ENCODE measurements at places on chromosomes 16 and 17. TPM values are rescaled to one million over a fixed set of nuclear protein-coding genes. Genes with fewer than 3 reads are reported as not detected.
A peak's percentile ranks its signal among the peaks of the same experiment; 100 is the strongest.

GRCh38 chr16:54957403-54958166 lies 26.9 kb downstream of the IRX5 start:
- H3K36me3 ChIP-seq = no peaks in the 10 kb centered on the region
- no peaks in the 10 kb centered on the region for H3K27me3 ChIP-seq
- no peaks in the 10 kb centered on the region for H3K4me1 ChIP-seq
- DNase-seq = peak; percentile 51

The MT1G gene
- total RNA-seq = not detected

DNA sequence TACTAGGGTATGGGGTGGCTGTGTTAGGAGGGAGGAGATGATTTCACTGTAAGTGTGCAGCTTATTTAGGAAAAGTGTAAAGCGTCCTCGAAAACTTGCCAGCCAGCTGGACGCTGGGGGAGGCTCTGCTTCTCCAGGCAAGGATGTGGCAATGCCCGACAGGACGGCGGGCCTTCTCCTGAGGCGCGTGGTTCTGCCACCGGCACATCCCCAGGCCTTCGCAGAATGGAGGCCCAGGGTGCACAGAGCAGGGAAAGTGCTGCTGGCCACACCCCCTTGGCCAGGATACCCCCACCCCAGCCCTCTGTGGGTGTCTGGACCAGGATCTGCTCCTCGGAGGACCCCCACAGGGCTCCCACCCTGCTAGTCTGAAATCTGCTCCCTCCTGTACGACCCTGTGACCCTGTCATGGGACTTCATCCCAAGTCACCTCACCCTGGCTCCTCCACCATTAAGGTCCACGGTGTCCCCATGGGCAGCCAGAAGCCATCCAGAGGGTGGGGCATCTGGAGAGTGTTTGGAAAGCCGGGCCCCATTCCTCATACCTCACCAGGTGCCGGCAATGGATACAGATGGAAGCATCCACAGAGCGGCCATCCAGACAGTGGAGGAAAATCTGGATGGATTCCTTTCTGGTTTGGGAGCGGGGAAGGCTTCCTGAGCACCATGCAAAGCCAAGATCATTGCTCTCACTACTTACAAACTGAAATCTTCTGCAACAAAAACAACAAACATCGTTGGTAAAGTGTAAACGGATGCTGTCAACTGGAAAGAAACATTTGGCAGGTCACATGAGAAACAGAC lies 9.2 kb upstream of the SRRM2 start:
- DNase-seq = no peak
- no peaks in the 10 kb centered on the region for H3K27me3 ChIP-seq
- no peak overlapping the region for H3K27ac ChIP-seq
- H3K4me1 ChIP-seq = no peaks in the 10 kb centered on the region

DNA sequence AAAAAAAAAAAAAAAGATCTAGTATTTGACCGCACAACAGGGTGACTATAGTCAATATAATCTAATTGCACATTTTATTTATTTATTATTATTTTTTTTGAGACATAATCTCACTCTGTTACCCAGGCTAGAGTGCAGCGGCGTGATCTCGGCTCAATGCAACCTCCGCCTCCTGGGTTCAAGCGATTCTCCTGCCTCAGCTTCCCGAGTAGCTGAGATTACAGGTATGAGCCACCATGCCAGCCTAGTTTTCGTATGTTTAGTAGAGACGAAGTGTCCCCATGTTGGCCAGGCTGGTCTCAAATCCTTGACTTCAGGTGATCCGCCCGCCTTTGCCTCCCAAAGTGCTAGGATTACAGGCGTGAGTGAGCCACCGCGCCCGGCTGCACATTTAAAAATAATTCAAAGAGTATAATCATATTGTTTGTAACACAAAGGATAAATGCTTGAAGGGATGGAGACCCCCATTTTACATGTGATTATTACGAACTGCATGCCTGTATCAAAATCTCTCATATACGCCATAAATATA lies 794 bp downstream of the ANKS3 start:
- H3K4me3 ChIP-seq = peak overlapping the region; percentile 83
- DNase-seq = no peak
- no peaks in the 10 kb centered on the region for H3K27me3 ChIP-seq
- no peaks in the 10 kb centered on the region for H3K36me3 ChIP-seq
- H3K4me1 ChIP-seq = peaks cover 12% of the 10 kb centered on the region
- H3K27ac ChIP-seq = 0 out of 2 replicates have a peak overlapping the region, but pooled peaks have one; percentile 52
